Hippocampal formation (tissue), 2 donors: ENCODE measurements at places on chromosomes 11 and 22.

DNA sequence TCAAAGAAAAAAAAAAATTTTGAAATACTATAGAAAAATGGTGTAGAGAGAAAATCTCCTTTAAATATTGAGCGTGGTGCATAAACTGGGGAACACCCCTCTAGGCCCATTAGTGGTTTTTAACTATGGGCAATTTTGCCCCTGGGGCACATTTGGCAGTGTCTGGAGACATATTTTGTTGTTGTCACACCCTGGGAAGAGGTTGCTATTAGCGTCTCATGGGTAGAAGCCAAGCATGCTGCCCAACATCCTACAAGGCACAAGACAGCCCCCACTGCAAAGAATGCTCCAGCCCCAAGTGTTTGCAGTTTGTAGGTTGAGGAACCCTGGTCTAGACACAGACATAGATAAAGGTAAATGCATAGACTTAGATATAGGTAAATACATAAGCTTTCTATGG is 92.6 kb downstream of the KIAA1671 start:
- DNase-seq, result no peak

DNA sequence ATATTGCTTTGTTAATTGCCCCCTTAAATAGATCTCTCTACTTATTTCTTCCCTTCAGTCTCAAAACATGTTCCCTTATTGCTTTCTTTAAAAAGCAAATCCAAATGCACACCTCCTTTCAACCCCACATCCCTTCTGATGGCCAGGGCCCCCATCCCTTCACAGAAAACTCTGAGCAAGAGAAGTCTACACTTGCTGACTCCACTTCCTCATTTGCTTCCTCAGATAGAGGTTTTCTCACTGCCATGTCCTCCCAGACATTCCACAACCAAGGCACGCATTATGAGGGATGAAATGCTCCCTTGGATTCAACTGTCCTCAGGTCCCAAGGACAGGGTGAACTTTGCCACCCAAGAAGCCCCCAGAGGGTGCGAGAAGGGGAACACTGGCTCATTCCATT is 43.1 kb downstream of the CSNK2A3 start:
- DNase-seq, result no peak

DNA sequence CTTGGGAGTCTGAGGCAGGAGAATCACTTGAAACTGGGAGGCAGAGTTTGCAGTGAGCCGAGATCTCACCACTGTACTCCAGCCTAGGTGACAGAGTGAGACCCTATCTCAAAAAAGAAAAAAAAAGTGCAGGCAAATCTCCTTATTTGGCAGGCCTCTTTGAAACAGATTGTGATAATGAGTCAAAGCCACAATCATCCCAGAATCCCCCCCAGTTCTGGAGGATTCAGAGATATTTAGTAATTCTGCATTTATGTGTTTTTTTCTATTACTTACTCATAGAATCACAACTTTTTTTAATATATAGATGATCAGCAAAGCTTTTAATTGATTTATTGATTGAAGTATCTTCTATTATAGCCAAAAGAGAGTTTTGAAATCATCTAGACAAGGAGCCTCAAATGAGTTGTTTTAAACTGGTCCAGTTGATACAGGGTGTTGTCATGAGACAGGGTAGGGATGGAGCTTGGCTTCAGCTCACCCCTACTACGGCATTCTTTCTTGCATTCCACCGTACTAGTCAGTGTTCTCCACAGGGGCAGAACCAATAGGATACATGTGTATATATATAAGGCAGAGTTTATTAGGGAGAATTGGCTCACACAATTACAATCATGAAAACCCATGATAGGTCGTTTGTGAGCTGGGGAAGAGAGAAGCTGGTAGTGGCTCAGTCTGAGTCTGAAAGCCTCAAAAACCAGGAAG is 39.3 kb upstream of the SORL1 start:
- no peak for DNase-seq

GRCh38 chr11:2096919-2097301 is 42.3 kb downstream of the IGF2 start:
- DNase-seq, result no peak

DNA sequence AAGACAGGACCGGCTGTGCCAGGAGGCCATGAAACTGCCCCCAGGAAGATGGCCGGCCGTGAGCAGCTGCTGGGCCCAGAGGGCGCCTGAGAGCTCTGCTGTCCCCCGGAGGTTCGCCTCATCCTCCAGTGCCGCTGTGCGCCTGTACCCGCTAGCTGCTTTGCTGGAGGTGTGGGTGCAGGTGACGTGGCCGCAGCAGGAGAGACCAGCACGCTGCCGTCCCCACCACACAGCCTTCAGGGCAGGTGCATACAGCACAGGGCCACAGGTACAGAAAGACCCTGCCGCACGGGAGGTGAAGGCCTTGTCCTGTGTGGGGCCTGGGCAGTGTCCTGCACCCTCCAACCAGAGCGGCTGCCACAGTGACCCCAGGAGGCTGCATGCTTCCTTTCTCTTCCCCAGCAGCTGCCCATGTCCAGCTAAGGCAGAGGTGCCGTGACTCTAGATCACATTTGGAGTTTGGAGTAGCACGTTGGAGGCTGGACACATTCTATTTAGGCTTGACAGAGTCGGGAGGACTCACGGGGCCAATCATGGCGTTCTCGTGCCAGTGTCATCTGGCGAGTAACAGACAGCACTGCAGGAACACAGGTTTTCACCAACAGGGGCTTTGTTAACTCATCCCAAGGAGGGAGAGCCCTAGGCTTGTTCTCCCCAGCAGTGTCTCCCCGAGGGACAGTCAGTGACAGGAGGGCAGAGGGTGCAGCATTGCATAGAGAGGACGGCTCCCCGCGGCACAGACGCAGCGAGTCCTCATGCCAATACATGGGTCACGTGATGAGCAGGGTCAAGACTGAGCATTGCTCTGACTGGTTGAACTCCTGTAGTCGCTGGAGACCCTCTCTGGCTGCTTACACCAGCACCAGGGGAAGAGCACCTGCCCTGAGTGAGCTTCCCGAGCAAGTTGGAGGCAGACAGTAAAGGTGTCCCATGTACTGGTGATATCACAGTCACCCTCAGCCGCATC is 18.7 kb upstream of the PANX2 start:
- DNase-seq, result no peak

DNA sequence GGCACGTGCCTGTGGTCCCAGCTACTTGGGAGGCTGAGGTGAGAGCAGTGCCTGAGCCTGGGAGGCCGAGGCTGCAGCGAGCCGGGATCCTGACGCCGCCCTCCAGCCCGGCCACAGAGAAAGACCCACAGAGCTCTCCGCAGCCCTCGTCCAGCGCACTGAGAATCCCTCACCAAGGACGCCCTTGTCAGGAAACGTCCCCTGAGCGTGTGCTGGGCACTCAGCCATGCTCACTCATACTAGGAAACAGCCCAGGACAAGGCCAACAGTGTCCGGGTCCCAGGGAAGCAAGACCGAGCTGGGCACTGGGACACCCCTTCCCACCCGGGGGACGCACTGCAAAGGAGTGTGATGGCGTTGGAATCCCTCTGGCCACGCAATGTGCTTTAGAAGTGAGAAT is 14.5 kb downstream of the DEAF1 start:
- DNase-seq, result no peak

DNA sequence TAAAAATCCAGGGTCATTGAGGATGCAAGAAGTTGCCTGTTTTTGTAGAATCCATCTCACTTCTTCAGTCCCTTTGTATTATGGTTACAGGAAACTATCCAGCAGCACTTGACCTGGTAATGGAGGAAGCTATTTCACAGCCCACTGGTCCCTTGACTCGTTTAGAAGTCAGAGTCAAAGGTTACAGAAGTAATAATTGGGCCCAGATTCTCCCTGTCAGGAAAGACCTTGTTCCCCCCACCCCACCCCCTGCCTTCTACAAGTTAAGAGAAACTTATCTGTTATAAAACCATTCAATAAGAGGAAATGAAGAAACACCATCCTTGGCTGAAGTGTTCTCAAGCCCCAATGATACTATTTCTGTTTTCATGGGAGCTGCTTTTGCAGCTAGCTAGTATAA is 65.8 kb downstream of the CSTPP1 start:
- no peak for DNase-seq

- DNase-seq, result no peak
Observed at GRCh38 chr11:91997226-91997625, 227.4 kb upstream of the FAT3 start.

- no peak for DNase-seq
Observed at GRCh38 chr22:34608540-34609115, 457.3 kb upstream of the ISX start.

GRCh38 chr11:82406611-82407010 is 327.1 kb downstream of the FAM181B start:
- DNase-seq, result no peak

GRCh38 chr22:33477120-33478111 is 419.2 kb upstream of the SYN3 start:
- DNase-seq, result no peak

DNA sequence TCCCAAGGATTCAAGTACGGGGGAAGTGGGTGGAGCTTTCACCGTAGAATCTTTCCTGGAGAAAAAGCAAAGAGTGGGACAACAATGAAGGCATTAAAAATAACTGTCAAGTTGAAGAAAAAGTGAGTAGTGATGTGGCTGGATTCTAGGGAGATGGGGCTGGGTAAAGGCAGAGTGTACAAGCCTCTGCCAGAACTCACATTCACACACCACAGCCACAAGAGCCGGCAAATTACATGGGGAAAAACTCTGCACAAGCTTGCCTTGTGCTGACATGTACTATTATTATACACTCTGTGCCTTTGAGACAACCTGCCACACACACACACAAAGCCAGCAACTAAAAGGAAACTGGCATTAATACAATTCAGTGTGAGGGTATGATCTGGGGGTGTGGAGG is 182.6 kb downstream of the LARGE1 start:
- DNase-seq, result no peak

GRCh38 chr11:37370817-37371216 is 772.8 kb upstream of the RAG2 start:
- no peak for DNase-seq

DNA sequence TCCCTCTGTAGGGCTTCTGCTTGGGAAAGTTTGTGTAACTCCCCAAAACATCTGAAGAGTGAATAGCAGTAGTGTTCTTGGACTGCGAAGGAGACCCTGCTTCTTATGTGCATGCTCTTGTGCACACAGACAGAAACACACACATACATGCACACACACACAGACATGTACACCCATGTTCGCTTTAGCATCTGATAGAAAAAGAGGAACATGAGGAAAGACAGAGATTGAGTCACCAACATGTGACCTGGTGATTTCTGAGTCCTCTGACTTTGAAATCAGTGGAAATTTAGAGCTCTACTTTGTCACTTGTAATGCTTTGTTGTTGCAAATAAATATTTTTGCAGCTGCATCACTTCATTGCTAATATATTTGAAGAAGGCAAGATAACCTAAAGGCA is 23.8 kb downstream of the CD44 start:
- no peak for DNase-seq

GRCh38 chr22:48699511-48699910 is 1128.2 kb downstream of the BRD1 start:
- DNase-seq, result no peak

- no peak for DNase-seq
Observed at GRCh38 chr11:12087075-12088004, 23.1 kb upstream of the MICAL2 start.

- DNase-seq, result no peak
Observed at GRCh38 chr11:79232346-79232745, 208.5 kb downstream of the TENM4 start.

- no peak for DNase-seq
Observed at GRCh38 chr11:115874843-115875242, 370.6 kb upstream of the CADM1 start.

DNA sequence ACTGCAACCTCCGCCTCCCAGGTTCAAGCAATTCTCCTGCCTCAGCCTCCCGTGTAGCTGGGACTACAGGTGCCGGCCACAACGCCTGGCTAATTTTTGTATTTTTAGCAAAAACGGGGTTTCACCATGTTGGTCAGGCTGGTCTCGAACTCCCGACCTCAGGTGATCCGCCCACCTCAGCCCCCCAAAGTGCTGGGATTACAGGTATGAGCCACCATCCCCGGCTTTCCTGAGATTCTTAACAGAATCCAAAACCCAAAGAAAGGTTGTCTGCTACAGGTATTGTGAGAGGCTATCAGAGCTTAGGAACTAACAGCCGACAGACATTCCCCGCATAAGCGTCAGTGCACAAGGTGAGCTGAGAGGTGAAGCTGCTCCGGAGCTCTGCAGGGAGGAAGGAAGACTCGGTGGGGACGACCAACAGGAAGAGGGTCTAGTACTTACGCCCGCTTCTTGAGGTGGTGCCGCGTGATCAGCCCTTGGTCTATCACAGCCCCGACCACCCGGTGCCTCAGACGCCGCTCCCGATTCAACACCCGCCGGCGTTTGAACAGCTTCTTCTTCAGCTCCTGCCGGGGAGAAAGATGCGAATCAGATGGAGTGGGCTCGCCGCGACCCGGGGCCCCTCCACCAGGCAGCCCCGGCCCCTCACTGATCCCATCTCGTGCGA is 470 bp downstream of the C11orf98 start:
- DNase-seq, result no peak

GRCh38 chr11:57410287-57410686 is 16.6 kb downstream of the SLC43A3 start:
- DNase-seq, result no peak

- no peak for DNase-seq
Observed at GRCh38 chr11:125892071-125892470, 4.6 kb downstream of the HYLS1 start.

DNA sequence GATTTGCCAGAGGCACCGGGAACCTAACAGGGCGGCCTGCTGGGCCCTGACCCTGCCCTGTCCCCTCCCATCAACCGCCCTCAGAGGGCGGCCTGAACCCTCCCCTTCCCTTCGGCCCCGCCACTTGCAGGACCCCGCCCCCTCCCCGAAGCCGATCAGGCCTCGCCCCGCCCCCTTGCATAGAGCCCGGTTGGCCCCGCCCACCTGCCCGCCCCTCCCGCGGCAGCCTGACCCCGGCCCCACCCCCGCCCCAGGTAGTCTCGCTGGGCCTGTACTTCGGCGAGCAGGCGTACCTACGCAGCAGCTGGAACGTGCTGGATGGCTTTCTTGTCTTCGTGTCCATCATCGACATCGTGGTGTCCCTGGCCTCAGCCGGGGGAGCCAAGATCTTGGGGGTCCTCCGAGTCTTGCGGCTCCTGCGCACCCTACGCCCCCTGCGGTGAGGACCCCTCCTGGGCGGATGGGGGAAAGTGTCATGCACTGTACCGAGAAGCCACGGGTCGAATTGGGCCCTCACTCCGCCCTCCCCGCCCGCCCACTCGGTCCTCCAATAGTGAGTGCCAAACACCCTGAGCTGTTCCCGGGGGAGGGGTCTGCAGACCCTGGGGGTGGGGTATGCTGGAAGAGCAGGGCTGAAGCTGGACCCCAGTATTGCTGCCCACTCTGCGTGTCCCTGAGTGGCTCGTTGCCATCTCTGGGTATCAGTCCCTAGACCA is 94.1 kb downstream of the CACNA1I start:
- no peak for DNase-seq

GRCh38 chr22:37440875-37441274 is 13.6 kb upstream of the ELFN2 start:
- no peak for DNase-seq

DNA sequence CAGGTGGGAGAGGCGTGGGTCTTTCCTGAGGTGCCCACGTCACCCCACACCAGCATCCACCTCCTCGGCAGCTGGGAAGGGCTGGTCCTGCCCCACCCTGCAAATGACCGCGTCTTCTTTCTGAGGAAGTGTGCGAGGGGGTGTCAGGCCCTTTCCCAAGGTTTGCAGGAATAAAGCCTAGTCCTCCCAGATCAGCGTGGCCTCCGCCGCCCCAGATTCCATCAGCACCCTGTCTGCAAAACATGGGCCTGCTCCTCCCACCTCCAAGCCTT is 14.4 kb upstream of the SLC39A13 start:
- DNase-seq, result no peak
